Effector memory CD4-positive, alpha-beta T cell (primary cell): ENCODE measurements at places on chromosomes 6 and 20.

GRCh38 chr20:45365444-45365970 is 2.6 kb downstream of the SYS1 start:
- H3K4me1 ChIP-seq, result peaks cover 29% of the 10 kb centered on the region
- H3K27me3 ChIP-seq, result no peaks in the 10 kb centered on the region
- no peak overlapping the region for H3K4me3 ChIP-seq
- DNase-seq, result no peak
- H3K27ac ChIP-seq, result no peak overlapping the region

GRCh38 chr6:146890644-146891434 is 292.1 kb downstream of the ADGB start:
- no peaks in the 10 kb centered on the region for H3K36me3 ChIP-seq
- no peak overlapping the region for H3K27ac ChIP-seq
- no peak for DNase-seq
- H3K27me3 ChIP-seq, result no peaks in the 10 kb centered on the region

- DNase-seq, result no peak
- no peaks in the 10 kb centered on the region for H3K4me1 ChIP-seq
- no peaks in the 10 kb centered on the region for H3K36me3 ChIP-seq
- H3K27me3 ChIP-seq, result peaks cover 10% of the 10 kb centered on the region
- no peak overlapping the region for H3K4me3 ChIP-seq
Observed at GRCh38 chr20:46169245-46170171, 51.4 kb downstream of the CD40 start.

- no peak for DNase-seq
- no peaks in the 10 kb centered on the region for H3K4me1 ChIP-seq
- H3K27me3 ChIP-seq, result no peaks in the 10 kb centered on the region
- no peak overlapping the region for H3K27ac ChIP-seq
- H3K36me3 ChIP-seq, result no peaks in the 10 kb centered on the region
Observed at GRCh38 chr6:161195386-161195785, 78.5 kb downstream of the AGPAT4 start.

- H3K27ac ChIP-seq, result no peak overlapping the region
- no peaks in the 10 kb centered on the region for H3K36me3 ChIP-seq
- H3K4me3 ChIP-seq, result no peak overlapping the region
- H3K4me1 ChIP-seq, result no peaks in the 10 kb centered on the region
Observed at GRCh38 chr6:13260101-13260598, 68.2 kb downstream of the TBC1D7 start.

DNA sequence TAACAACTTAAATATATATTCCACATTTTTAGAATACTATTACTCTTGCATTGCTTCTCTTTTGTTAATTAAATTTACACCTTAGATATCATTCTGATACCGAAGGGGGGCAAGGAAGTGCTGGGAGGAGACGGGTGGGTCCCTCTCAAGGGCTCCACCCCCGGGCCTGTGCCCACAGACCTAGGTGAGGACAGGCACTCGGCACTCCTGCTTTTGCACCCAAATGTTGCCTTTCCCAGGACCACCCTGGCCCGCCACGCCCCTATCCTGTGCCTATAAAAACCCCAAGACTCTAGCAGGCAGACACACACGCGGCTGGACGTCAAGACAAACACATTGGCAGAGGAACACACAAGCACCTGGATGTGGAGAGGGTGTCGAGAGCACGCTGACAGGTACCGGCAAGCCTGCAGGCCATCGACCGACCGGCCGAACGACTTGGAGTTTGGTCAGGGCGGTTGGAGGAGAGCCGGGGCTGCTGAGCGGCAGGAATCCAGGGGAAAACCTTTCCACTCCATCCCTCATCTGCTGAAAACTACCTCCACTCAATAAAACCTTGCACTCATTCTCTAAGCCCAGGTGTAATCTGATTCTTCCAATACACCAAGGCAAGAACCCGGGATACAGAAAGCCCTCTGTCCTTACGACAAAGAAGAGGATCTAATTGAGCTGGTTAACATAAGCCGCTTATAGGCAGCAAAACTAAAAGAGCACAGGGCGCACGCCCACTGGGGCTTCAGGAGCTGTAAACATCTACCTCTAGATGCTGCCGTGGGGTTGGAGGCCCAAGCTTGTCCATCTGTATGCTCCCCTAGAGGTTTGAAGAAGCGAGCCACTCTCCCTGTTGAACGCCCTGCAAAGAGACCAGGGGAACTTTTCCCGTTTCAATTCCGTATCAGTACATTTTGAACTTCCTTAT is 197.4 kb upstream of the PRSS16 start:
- H3K36me3 ChIP-seq, result no peaks in the 10 kb centered on the region
- DNase-seq, result no peak
- no peaks in the 10 kb centered on the region for H3K4me1 ChIP-seq
- H3K27me3 ChIP-seq, result no peaks in the 10 kb centered on the region
- H3K27ac ChIP-seq, result no peak overlapping the region

DNA sequence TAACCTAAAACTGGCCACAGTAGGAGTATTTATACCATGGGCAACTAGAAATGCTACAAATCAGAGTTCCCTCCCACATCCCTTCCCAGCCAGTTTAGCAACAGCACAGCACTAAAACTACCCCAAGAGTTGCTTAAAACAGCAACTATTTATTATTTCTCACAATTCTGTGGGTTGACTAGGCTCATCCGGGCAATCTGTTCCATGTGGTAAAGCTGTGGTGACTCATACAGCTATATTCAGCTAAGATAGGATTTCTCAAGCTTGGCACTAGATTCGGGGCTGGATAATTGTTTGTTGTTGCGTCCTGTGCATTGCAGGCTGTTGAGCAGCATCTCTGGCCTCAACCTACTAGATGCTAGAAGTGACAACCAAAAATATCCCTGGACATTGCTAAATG is 8.6 kb upstream of the HECA start:
- H3K36me3 ChIP-seq, result no peaks in the 10 kb centered on the region
- H3K4me3 ChIP-seq, result no peak overlapping the region
- H3K27ac ChIP-seq, result peak overlapping the region; percentile 66
- H3K27me3 ChIP-seq, result no peaks in the 10 kb centered on the region
- peaks cover 29% of the 10 kb centered on the region for H3K4me1 ChIP-seq

- H3K4me3 ChIP-seq, result no peak overlapping the region
- peaks cover 20% of the 10 kb centered on the region for H3K4me1 ChIP-seq
- no peaks in the 10 kb centered on the region for H3K36me3 ChIP-seq
- no peak for DNase-seq
- H3K27ac ChIP-seq, result no peak overlapping the region
Observed at GRCh38 chr20:1618479-1618878, 1.3 kb downstream of the SIRPB1 start.

DNA sequence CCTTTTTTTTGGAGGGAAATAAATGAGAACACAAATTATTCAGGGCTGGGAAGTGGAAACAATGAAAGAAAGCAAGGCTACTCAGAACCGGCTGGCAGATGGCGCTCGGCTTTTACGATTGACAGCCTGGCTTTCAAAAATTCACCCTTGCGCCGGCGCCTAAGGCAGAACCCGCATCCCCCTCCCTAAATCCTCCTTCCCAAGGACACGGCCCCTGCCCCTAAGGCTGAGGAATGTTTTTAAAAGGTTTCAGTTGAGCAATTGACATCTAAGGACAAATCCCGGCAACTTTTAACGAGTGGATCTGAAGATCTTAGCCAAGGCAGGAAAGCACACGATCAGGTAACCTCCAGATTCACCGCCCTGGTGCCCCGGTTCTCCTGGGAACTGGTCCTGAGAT is 16.3 kb downstream of the GNAS start:
- DNase-seq, result no peak
- no peak overlapping the region for H3K27ac ChIP-seq
- no peaks in the 10 kb centered on the region for H3K36me3 ChIP-seq

- no peaks in the 10 kb centered on the region for H3K27me3 ChIP-seq
- no peak for DNase-seq
- no peaks in the 10 kb centered on the region for H3K4me1 ChIP-seq
- no peak overlapping the region for H3K4me3 ChIP-seq
Observed at GRCh38 chr6:76942203-76942966, 520.9 kb downstream of the HTR1B start.

DNA sequence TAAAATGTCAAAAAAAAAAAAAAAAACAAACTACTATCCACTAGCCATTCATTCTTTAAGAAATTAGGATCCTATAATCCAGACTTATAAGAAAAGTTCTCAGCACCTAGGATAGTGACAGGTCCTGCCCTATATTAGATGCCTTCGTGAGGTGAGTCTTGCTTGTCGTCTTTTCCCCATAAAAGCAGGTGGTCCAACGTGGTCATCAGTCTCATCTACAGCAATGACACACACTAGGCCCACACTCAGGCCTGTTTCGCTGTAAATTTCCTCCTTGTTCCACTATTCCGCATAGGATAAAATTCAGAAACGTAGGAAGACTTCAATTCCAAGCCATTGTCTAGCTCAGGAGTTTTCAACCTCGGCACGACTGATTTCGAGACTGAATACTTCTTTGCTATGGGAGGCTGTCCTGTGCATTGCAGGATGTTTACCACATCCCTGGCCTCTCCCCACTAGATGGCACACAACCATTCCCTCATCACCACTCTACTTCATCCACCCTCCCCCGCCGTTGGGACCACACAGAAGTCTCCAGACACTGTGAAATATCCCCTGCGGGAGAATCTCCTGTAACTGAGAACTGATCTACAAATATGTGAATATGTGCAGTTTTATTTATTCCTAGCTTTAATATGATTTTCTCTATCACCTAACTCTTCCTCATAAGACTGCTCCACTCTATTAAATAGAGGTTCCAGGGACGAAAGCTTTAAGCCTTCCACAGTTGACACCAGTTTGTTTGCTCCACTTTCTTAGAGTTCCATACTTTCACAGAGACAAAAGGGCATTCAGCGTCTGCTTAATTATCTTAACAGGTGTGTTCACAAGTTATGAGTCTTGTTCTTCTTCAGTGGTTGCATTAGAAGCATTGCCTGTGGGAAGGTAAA is 346.3 kb downstream of the BMP2 start:
- no peaks in the 10 kb centered on the region for H3K27me3 ChIP-seq
- H3K4me1 ChIP-seq, result no peaks in the 10 kb centered on the region
- no peak overlapping the region for H3K27ac ChIP-seq

GRCh38 chr20:57208198-57208597 is 58.2 kb downstream of the BMP7 start:
- H3K27me3 ChIP-seq, result no peaks in the 10 kb centered on the region
- no peaks in the 10 kb centered on the region for H3K36me3 ChIP-seq
- H3K27ac ChIP-seq, result no peak overlapping the region

GRCh38 chr6:138814179-138814834 is 18.4 kb downstream of the ECT2L start:
- no peak for DNase-seq
- H3K27me3 ChIP-seq, result no peaks in the 10 kb centered on the region
- no peaks in the 10 kb centered on the region for H3K36me3 ChIP-seq
- no peak overlapping the region for H3K4me3 ChIP-seq
- H3K27ac ChIP-seq, result no peak overlapping the region
- H3K4me1 ChIP-seq, result no peaks in the 10 kb centered on the region

DNA sequence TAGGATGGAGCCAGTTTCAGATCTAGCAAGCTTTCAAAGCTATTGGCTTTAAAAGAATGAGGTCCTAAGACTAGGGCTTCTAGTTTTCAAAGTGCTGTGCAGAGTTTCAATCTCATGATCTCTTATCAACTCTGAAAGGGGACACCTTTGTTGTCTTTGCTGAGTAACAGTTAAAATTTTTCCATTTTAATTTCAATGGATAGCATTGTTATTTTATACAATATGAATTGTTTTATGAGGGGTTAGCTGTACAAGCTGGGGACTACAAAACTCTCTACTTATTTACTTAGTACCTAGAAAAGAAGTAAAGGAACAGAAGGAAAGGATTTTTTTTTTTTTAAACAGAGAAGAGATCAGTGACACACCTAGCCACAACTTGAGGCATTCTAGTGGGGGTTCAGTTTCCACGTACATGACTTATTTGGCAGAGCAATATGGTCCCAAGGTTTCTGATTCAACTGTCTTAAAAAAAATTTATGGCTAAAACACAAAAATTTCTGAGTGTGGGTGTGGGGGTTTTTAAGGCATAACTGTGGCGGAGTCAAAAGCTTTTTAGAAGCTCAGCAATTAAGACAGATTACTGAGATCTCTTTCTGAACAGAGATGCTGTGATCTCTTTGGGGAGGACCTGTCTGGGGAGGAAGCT is 46.1 kb upstream of the JAG1 start:
- H3K4me3 ChIP-seq, result no peak overlapping the region
- H3K27me3 ChIP-seq, result no peaks in the 10 kb centered on the region
- H3K4me1 ChIP-seq, result no peaks in the 10 kb centered on the region
- no peak for DNase-seq
- H3K36me3 ChIP-seq, result no peaks in the 10 kb centered on the region

- no peak for DNase-seq
- H3K36me3 ChIP-seq, result peaks cover 74% of the 10 kb centered on the region
- no peak overlapping the region for H3K27ac ChIP-seq
- no peak overlapping the region for H3K4me3 ChIP-seq
- no peaks in the 10 kb centered on the region for H3K4me1 ChIP-seq
- no peaks in the 10 kb centered on the region for H3K27me3 ChIP-seq
Observed at GRCh38 chr20:47231382-47232039, 125.0 kb downstream of the ZMYND8 start.

DNA sequence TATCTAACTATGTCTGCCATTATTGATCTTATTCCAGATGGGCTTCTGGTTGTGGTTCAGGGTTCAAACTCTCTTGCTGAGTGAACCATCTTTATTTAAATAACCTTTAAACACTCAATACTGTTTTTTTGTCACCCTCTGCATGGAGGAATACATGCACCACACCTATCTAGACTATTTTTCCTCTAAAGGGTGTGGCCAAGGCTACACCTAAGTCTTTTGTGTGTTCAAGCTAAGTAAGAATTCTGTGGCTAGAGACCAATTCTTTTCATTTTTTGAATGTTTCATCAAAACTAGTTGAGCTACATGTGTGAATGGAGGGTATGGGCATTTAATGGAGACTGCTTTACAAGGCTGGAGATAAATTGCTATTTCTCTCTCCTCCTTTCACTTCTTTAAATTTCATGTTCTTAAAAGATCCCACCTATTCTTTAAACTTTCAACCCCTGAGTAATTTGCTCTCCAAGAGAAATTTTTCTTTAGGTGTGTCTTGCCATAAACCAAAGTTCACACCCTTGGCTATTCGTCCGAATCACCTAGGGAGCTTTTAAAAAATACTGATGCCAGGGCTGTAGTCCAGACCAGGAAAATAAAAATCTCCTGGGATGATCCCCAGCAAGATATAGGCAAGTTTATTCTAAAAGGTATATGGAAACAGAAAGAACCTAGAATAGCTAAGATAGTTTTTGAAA is 24.8 kb upstream of the MBOAT1 start:
- no peaks in the 10 kb centered on the region for H3K36me3 ChIP-seq
- DNase-seq, result no peak
- H3K27me3 ChIP-seq, result no peaks in the 10 kb centered on the region
- H3K4me1 ChIP-seq, result peaks cover 4% of the 10 kb centered on the region
- H3K4me3 ChIP-seq, result no peak overlapping the region
